ENCODE measurements at places on chromosomes 2 and 18. TPM values are rescaled to one million over a fixed set of nuclear protein-coding genes. Genes with fewer than 3 reads are reported as not detected.

DNA sequence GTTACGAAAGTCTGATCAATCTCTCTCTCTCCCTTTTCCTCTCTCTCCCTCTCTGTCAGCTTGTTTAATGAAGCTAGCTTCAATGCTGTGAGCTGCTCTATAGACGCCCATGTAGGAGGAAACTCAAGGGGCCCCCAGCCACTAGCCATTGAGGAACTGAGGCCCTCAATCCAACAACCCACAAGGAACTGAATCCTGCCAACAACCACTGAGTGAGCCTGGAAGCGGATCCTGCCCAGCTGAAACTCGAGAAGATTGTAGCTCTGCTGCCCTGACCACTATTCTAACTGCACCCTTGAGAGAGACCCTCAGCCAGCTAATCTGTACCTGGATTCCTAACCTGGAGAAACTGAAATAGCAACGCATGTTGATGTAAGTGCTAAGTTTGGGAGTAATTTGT, 129.2 kb downstream of the BCL11A start:
- H3K27me3 ChIP-seq = no peaks in the 10 kb centered on the region
- H3K4me3 ChIP-seq = no peak overlapping the region

- no peak overlapping the region for H3K27ac ChIP-seq
- DNase-seq = no peak
- no peaks in the 10 kb centered on the region for H3K27me3 ChIP-seq
- H3K4me3 ChIP-seq = no peak overlapping the region
- no peaks in the 10 kb centered on the region for H3K4me1 ChIP-seq
- no peaks in the 10 kb centered on the region for H3K36me3 ChIP-seq
These were observed 392.4 kb downstream of the TXNL1 start for GRCh38 chr18:56245866-56246580.

- H3K27me3 ChIP-seq = no peaks in the 10 kb centered on the region
- no peak for DNase-seq
- H3K4me3 ChIP-seq = no peak overlapping the region
- no peaks in the 10 kb centered on the region for H3K4me1 ChIP-seq
- H3K36me3 ChIP-seq = no peaks in the 10 kb centered on the region
- no peak overlapping the region for H3K27ac ChIP-seq
These were observed 478.8 kb downstream of the PTPRM start for GRCh38 chr18:8045884-8046281.

GRCh38 chr2:216222650-216223352, 113.7 kb downstream of the XRCC5 start:
- no peaks in the 10 kb centered on the region for H3K4me1 ChIP-seq
- no peak overlapping the region for H3K27ac ChIP-seq
- H3K36me3 ChIP-seq = peaks cover 6% of the 10 kb centered on the region
- no peak overlapping the region for H3K4me3 ChIP-seq
- no peaks in the 10 kb centered on the region for H3K27me3 ChIP-seq
- DNase-seq = no peak

- H3K4me1 ChIP-seq = no peaks in the 10 kb centered on the region
- H3K27ac ChIP-seq = no peak overlapping the region
- no peak for DNase-seq
- H3K27me3 ChIP-seq = no peaks in the 10 kb centered on the region
These were observed 50.8 kb upstream of the NFE2L2 start for GRCh38 chr2:177315364-177315763.

DNA sequence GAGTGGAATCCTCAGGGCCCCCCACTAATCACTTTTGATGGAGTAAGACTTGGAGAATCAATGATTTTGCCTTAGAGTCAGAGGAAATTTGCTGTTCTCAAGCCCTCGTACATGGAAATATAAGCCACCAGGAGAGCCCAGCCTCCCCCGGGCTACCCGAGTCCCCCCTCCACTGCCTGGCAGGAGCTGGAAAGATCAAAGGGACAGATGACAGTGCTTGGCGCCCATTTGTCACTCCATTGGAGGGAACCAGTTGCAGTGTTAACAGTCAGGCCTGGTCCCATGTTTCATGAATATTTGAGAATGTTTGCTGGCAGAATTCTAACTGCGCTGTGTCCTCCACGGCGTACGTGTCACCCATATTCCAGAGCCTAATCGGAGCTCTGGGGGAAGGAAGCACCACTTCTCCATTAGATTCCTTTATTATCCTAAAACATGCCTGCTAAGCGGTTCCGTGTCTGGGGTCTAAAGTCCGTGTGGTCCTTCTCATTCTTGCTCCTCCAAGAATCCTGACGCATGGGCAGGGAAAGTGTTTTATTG, 202.4 kb downstream of the KLHL29 start:
- H3K27ac ChIP-seq = peak overlapping the region; percentile 84
- DNase-seq = no peak
- H3K4me3 ChIP-seq = no peak overlapping the region
- no peaks in the 10 kb centered on the region for H3K36me3 ChIP-seq
- H3K27me3 ChIP-seq = no peaks in the 10 kb centered on the region

- H3K4me3 ChIP-seq = no peak overlapping the region
- no peak for DNase-seq
- H3K36me3 ChIP-seq = no peaks in the 10 kb centered on the region
- no peak overlapping the region for H3K27ac ChIP-seq
- H3K27me3 ChIP-seq = no peaks in the 10 kb centered on the region
These were observed 40.5 kb downstream of the CAVIN2 start for GRCh38 chr2:191806396-191806795.

Gene UGT1A4
- not detected for total RNA-seq

DNA sequence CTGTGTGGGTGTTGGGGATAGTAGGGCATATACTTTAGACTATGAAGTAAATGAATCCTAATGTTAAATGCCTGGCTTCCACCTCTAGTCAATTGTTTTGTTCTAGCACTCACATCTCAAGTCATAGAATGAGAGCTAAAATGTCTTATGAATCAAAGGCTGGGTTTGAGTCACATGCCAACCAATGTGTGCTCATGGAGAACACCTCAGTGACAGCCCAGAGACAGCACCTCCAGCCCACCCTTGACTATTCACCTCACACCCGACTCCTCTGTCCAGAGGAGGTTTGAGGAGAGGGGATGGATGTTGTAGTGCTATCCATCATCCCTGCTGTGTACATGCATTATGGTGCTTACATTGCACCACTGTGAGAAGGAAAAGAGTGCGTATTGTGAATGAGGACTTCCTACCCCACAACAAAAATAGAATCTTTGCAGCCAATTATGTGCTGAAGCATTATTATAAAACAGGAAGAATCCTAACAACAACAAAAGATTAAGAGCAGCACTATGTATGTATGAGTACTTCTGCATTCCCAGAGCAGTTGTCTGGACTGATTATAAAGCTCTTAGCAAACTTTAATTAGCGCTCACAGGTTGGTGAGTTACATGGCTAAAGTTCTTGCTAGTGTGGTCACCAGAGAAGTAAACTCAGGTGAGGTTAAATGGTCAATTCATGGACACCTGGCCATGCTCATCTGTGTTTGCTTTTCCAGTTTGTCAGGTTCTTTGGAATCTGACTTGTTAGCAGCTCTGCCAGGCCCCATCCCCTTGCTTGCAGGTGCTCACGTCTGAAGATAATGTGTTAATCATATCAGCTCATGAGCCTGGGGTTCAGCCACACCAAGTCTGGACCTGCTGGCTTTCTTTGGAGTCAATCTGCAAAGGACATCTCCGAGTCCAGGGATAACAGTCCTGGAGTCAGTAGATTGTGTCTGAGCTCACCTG, 55.3 kb upstream of the NABP1 start:
- H3K27me3 ChIP-seq = no peaks in the 10 kb centered on the region
- no peak for DNase-seq
- no peaks in the 10 kb centered on the region for H3K4me1 ChIP-seq

Gene G6PC2
- not detected for total RNA-seq

DNA sequence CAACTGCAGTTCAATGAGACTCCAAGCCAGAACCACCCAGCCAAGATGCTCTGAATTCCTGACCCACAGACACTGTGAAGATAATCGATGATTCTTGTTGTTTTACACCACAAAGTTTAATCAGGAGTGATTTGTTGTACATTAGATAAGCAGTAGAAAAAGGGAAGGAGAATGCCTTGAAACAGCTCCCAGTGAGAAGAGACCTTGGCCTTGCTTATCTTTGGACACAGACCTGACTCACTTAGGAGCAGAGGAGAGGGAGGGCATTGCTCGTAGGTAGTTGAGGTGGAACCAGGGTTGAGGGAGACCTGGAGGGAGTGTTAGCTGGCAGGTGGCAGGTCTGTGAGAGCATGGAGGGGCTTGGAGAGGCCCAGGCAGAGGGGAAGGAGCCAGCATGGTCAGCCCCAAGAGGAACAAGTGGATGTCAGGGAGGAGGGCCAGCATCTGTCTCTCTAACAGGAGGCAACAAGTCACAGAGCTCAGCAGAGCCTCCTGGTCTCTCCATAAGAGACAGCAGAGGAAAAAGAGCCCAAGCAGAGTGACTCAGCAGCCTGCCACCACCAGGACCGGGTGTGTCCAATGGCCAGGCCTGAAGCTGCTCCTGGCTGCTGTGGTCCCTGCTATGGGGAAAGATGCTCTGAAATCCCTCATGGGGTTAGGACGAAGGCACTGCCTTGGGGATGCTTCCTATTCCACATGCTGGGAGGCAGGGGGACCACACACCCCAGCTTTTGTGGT, 161.6 kb upstream of the CAPN13 start:
- H3K4me1 ChIP-seq = no peaks in the 10 kb centered on the region
- H3K27me3 ChIP-seq = no peaks in the 10 kb centered on the region
- H3K27ac ChIP-seq = no peak overlapping the region
- no peak for DNase-seq
- no peaks in the 10 kb centered on the region for H3K36me3 ChIP-seq

Gene PXDN
- 63.3 TPM for total RNA-seq

Gene RAB17
- not detected for total RNA-seq

GRCh38 chr2:159172403-159172802, 114.1 kb downstream of the WDSUB1 start:
- H3K4me3 ChIP-seq = no peak overlapping the region
- no peaks in the 10 kb centered on the region for H3K4me1 ChIP-seq
- no peak overlapping the region for H3K27ac ChIP-seq
- no peaks in the 10 kb centered on the region for H3K27me3 ChIP-seq

- H3K4me3 ChIP-seq = no peak overlapping the region
- H3K27ac ChIP-seq = no peak overlapping the region
- no peaks in the 10 kb centered on the region for H3K36me3 ChIP-seq
- H3K27me3 ChIP-seq = no peaks in the 10 kb centered on the region
- no peaks in the 10 kb centered on the region for H3K4me1 ChIP-seq
- DNase-seq = no peak
These were observed 35.1 kb downstream of the REEP1 start for GRCh38 chr2:86302320-86302719.

DNA sequence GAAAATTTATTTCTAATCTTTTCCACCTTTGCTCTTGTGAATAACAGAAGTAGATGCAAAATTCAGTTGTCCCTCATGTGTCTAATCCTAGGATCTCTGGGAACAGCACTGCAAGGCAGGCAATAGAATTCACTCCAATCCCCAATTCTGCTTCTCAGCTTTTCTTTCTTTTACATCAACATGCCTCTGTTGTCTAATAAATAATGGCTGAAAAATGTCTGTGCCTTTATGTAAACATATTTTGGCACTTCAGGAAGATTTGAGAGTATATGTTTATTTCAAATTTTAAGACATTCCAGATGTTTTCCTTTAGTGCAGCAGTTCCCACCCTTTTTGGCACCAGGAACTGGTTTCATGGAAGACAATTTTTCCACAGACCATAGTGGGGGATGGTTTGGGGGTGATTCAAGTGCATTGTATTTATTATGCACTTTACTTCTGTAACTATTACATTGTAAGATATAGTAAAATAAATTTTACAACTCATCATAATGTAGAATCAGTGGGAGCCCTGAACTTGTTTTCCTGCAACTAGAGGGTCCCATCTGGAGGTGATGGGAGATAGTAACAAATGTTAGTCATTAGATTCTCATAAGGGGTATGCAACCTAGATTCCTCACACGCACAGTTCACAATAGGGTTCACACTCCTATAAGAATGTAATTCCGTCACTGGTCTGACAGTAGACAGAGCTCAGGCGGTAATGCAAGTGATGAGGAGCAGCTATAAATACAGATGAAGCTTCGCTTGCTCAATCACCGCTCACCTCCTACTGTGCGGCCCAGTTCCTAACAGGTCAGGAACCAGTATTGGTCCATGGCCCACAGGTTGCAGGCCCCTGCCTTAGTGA, 590.3 kb upstream of the CNTNAP5 start:
- H3K36me3 ChIP-seq = no peaks in the 10 kb centered on the region
- no peak overlapping the region for H3K27ac ChIP-seq
- no peaks in the 10 kb centered on the region for H3K27me3 ChIP-seq
- no peak for DNase-seq
- no peaks in the 10 kb centered on the region for H3K4me1 ChIP-seq

GRCh38 chr2:10014418-10015190, 28.7 kb upstream of the KLF11 start:
- no peak overlapping the region for H3K27ac ChIP-seq
- H3K27me3 ChIP-seq = no peaks in the 10 kb centered on the region
- no peak for DNase-seq

DNA sequence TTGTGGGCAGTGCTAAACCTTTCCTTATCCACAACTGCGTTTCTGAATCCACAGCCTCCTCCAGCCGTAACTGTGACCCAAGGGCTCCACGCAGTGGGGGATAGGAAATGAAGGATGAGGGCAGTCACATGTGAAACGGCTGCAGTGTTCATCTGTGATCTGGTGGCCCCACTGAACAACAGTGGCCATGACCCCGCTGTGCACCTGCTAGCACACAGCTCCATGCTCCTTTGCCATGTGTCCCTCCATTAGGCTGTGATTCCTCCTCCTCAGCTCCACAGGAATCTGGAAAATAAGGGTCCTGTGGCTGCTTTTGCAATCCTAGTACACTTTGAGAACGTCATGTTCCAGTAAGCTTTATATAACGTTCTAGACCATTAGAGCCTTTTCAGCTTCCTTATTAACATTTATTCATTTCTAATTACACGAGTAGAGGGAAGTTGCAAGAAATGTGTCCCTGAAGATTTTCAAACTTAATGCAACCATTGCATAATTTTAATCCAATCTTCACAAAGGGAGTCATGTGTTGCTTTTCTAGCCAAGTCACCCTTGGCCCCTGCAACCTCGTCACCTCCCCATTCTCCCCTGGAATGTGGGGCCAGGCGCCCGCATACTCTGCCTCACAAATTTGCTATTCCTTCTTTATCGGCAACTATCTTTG, 7.1 kb upstream of the NAPG start:
- no peaks in the 10 kb centered on the region for H3K4me1 ChIP-seq
- no peaks in the 10 kb centered on the region for H3K27me3 ChIP-seq
- H3K27ac ChIP-seq = peak overlapping the region; percentile 69
- no peaks in the 10 kb centered on the region for H3K36me3 ChIP-seq

DNA sequence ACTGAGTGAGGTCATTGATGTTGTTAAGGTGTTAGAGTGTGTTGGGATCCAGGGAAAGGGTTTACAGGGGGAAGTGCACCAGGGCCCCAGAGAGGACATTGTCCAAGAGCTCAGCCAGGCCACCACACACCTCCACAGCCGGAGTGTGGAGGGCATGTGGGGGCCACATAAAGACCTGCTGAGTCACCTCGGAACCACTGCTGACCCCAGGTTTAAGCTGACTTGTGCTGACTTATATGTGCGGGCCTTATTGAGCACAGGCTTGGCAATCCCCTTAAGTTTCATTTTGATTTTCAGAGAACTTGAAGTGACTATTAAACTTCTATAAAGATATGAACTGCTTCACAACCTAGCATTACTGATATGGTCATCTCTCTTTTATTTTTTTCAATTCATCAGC, 166.2 kb upstream of the MAP3K20 start:
- no peaks in the 10 kb centered on the region for H3K4me1 ChIP-seq
- H3K36me3 ChIP-seq = no peaks in the 10 kb centered on the region
- no peak overlapping the region for H3K4me3 ChIP-seq
- no peaks in the 10 kb centered on the region for H3K27me3 ChIP-seq

Gene EIPR1
- 29.5 TPM for total RNA-seq
